Left renal cortex interstitium (tissue), 4 donors: ENCODE measurements at places on chromosomes 3 and 15. TPM values are rescaled to one million over a fixed set of nuclear protein-coding genes. Genes with fewer than 3 reads are reported as not detected.

The EBLN2 gene
- polyA plus RNA-seq: 1.7 TPM

The RNU6-1 gene
- polyA plus RNA-seq: not detected

The ZBED2 gene
- 0.23 TPM for polyA plus RNA-seq

The KIF9 gene
- 26.3 TPM for polyA plus RNA-seq

The LRRC31 gene
- polyA plus RNA-seq: 0.16 TPM
